Activated T-helper 9 cell treated with anti-CD3 and anti-CD28 coated beads, Interleukin-2, amount 50 U/mL, for 16 hours (primary cell): ENCODE measurements at places on chromosomes 5 and 9.

GRCh38 chr9:114898741-114899140 lies 31.6 kb downstream of the TNFSF8 start:
- DNase-seq = peak; percentile 46

- no peak for DNase-seq
Measured at GRCh38 chr5:109483395-109483971, 73.7 kb upstream of the PJA2 start.

- DNase-seq = no peak
Measured at GRCh38 chr9:127162046-127162863, 39.8 kb upstream of the ANGPTL2 start.

DNA sequence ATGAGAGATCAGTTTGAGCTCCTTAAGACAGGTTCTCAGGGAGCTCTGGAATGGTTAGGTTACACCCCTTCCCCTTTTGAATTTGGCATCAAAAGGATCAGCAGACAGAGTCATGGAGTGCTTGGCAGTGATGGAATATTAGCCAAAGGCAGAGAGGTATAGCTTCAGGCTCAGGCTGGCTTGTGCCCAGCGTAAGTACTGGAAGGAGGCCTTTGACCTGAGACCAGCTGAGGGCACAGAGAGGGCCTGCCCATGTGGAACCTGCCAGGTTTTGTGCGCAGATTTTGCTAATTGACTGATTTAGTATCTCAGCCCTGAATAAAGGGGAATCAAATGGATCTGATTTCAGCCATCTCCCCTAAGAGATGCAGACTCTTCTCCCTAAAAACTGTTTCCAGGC lies 81.5 kb downstream of the RGS3 start:
- DNase-seq = no peak

GRCh38 chr5:89397096-89397495 lies 514.1 kb upstream of the MEF2C start:
- DNase-seq = no peak

DNA sequence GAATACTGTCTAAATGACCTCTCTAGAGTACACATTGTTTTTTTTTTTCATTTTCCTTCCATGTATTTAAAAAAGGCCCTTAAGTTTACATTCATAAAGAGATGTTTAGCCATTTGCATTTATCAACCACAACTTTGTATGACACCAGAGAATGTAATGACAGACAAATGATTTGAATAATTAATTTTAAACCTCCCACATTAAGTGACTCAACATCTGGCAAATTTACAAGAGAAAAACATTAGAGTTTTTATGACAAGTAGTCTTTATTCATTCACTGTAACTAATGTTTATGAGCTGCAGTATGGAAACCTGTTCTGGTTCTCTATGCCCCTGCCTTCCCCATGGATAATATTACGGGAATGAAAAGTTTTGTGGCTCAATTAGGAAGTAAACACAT lies 1093.8 kb upstream of the CDH9 start:
- no peak for DNase-seq

DNA sequence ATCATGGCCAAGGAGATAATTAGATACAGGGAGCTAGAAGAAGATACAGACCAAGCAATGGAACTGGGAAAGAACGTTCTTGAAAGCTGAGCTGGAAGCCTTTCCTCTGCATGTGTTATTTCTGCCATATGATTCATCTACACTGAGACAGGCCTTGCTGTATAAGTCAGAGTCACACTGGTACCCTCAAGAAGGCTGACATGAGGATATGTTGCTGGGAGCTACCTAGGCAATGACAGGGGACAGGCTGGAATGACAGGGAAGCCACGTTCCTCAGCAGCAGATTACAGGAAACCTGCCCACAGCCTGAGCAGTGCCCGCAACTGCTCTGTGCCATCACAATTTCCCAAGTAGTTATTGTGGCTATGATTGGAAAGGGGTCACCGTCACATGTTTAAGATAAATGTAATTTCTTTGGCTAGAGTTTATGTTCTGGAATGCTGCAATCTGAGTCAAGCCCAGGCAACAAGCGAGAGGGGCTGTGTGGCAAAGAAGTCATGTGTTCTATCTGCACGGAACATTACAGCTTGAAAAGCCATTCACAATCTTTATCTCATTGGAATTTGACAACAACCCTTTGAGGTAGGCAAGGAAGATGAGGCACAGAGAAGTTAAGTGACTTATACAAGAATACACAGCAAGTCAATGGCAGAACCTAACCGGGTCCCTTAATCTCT lies 108.2 kb downstream of the TTLL11 start:
- no peak for DNase-seq

DNA sequence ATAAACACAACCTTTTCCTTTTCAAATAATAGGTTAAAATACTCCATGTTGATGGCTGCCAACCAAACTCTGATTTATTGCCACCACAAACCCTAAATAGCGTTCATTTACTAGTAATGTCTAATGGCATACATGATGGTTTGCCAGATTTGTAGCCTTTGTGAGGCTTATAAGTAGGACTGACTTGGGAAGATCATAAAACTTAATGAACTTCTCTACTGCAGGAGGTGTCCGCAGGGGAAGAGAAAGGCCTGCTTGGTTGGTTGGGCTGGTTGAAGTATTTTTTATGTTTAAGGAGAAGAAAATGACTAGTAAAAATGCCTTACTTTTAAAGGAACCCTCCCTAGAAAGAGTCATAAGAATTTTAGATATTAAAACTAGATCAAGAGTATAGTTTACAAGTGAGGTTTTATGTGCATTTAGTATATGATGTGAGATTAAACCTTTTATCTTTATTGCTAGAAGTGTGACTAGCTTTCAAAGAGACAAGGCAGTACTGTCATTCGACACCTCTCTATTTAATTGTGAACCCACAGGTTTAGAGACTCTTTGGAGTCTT lies 5.0 kb downstream of the PBX3 start:
- DNase-seq = no peak

GRCh38 chr9:95286151-95286550 lies 31.4 kb downstream of the FANCC start:
- DNase-seq = no peak

- DNase-seq = no peak
Measured at GRCh38 chr9:88243736-88244135, 105.5 kb upstream of the SPATA31C2 start.

DNA sequence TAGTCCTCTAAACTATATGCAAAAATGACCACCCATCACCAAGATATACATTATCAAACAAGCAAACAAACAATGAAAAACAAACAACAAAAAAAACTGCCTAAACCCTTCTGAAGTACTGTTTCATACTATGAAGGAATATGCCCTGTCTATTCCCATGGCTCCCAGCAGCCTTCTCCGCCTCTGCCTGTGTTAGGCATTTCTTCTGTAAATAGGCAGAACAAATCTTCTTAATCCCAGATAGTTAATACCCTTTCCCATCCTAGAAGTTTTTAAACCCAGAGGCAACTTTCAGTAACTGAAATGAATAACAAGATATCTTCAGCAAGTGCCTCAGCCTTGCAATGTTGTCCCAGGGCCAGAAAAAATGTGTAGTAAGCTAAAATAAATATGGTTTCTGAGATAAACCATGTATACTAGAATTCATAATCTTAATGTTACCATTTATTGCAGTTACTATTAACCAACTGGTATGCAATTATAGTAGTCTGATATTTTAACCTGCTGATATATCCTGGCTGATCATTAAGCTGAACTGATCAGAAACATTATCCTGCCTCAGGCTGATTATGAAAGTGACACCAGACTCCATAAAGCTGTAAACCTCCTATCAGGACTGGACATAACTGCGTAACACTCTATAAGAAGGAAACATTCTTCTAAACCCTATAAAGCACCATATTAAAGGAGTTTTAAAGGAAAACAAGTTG lies 68.5 kb downstream of the ANKRD31 start:
- no peak for DNase-seq

GRCh38 chr9:8486095-8486494 lies 686.5 kb upstream of the DMAC1 start:
- no peak for DNase-seq

- no peak for DNase-seq
Measured at GRCh38 chr5:89327608-89328007, 444.6 kb upstream of the MEF2C start.

GRCh38 chr9:1156794-1157550 lies 106.8 kb downstream of the DMRT2 start:
- no peak for DNase-seq

GRCh38 chr5:5140479-5141338 lies 579 bp downstream of the ADAMTS16 start:
- no peak for DNase-seq

- DNase-seq = no peak
Measured at GRCh38 chr9:12916042-12916441, 141.2 kb downstream of the LURAP1L start.

- no peak for DNase-seq
Measured at GRCh38 chr9:77712533-77713130, 64.5 kb upstream of the GNA14 start.

DNA sequence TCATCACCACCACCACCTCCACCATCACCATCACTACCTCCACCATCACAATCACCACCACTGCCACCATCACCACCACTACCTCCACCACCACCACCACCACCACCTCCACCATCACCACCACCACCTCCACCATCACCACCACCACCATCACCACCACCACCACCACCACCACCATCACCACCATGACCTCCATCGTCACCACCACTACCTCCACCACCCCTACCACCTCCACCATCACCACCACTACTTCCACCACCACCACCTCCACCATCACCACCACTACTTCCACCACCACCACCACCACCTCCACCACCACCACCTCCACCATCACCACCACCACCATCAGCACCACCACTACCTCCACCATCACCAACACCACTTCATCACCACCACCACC lies 23.5 kb upstream of the ADCY2 start:
- DNase-seq = no peak

DNA sequence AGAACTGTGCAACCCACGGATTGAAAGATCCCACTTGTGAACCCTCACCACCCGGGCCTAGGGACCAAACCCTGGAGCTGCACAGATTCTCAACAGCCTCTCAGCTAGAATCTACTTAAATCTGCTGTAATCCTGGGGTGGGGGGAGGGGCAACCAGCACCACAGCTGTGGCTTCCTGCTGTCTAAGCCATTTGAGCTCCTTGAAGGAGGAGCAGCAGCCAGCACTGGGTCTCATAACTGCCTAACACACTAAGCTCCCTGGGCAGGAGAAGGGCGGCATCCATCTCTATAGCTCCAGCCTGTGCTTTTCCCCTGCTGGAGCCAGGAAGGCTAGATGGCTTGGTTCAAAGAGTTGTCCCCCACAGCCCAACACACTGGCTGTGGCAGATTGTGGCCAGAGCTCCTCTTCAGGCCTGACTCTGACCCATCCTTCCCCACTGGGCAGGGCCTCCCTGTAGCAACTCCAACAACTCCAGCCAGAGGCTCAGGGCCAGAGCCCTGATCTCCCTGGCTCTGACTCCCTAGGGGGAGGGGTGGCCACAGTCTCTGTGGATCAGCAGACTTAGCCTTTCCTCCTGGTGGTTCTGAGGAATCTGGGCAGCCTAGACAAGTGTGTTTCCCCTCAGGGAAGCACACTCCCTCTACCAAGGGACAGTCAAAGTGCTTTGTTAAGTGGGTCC lies 72.0 kb upstream of the C9orf72 start:
- DNase-seq = no peak

- no peak for DNase-seq
Measured at GRCh38 chr5:167754501-167755021, 536.9 kb upstream of the WWC1 start.

DNA sequence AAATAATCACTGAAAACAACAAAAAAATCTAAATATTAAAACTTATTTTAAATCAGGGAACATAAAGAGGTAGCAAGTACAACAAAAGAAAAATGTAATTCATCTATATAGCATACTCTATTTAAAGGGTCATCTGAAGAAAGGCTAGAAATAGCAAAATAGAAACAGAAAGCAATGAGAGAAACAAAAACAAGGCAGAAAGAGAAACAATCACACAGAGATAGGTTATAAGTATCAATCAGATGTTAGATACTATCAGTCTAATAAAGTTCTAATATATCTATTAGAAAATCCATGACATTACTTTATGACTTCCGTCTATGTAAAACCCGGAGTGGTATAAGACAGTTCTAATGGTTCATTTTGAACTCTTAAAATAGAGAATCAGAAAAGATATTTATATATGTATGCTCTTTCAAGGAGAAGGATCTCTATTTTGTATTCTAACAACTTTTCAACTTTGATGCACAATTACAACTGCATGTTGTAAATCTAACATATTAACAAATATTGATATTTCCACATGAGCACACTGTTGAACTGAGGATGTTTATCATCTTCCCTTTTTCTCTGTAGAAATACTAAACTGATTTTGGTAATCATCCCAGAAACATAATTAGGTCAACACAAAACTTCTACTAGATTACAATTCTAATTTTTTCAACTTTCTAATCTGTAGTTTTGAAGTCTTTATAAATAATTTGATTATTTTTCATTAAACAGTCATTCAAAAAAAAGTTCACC lies 15.8 kb downstream of the RICTOR start:
- no peak for DNase-seq

DNA sequence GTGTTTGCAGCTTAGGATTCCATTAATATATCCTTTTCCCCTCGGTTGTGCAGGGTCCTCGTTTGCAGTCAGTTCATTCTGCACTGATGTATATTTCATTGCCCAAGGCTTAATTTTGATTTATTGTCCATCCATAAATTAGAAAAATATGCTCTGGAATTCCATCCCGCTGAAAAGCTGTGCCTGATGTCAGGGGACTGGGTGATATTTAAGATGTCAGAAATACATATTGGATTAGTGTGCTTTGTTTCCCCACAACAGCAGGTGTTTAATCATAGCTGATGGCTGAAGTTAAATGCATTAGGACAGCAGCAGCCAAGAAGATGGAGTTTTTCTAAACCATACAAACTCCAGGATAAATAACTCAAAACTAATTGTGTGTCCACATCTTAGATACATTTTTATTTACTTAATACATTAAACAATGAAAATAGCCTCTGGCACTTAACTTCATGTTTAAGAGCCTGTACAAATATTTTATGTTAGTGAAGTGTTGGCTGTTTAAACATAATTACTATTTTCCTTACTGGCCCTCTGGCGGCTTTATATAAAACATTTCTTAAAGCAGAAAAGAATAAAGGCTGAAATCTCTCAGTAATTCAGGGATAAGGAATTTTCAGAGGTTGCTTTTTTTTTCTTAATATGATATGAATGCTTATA lies 170.4 kb upstream of the TBCA start:
- no peak for DNase-seq

- no peak for DNase-seq
Measured at GRCh38 chr5:95649842-95650620, 3.5 kb downstream of the RFESD start.

- DNase-seq = no peak
Measured at GRCh38 chr5:8905021-8905420, 640.9 kb downstream of the SEMA5A start.

GRCh38 chr5:136062366-136063274 lies 33.8 kb downstream of the TGFBI start:
- DNase-seq = no peak

- no peak for DNase-seq
Measured at GRCh38 chr9:78463750-78464149, 166.8 kb downstream of the PSAT1 start.

GRCh38 chr9:8917956-8918739 lies 1118.6 kb upstream of the DMAC1 start:
- no peak for DNase-seq

GRCh38 chr9:113682297-113682771 lies 193.8 kb upstream of the ZNF618 start:
- DNase-seq = peak; percentile 12

- DNase-seq = no peak
Measured at GRCh38 chr5:60820593-60821487, 23.2 kb downstream of the ELOVL7 start.
